GM04503 (cell line): ENCODE measurements at places on chromosomes 3 and 15.

GRCh38 chr15:91973481-91973880, 120.0 kb downstream of the SLCO3A1 start:
- no peak for DNase-seq

DNA sequence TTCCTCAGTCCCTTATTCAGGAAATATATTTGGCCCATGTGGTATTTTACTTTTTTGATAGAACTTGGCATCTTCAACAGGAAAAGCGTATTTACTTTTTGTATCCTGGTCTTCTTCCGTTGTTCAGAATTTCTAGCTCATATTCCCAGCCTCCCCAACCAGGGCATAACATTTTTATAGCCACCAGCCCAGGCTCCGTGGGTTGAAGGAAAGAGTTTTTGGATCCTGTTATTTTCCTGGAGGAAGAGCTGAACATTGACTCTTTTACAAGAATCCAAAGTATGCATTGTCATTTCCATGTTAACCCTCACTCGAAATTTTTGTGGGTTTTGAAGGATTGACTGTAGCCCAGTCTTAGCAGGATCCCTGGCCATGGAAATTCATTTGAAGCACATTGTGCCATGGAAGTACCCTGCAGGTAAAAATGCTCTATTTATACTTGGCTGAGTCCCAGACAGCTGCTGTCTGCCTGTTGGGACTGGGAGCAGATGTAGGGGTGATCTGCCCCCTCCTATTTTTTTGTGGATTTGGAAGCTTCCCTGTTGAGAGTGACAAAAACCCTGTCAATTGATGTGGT, 98.8 kb downstream of the AKAP13 start:
- DNase-seq, result peak; percentile 56

- DNase-seq, result no peak
These were observed 157.5 kb downstream of the GABRB3 start for GRCh38 chr15:26615188-26615926.

GRCh38 chr3:64291345-64291744, 66.1 kb upstream of the PRICKLE2 start:
- DNase-seq, result peak; percentile 80

GRCh38 chr15:31080591-31081014, 20.9 kb downstream of the TRPM1 start:
- no peak for DNase-seq

- no peak for DNase-seq
These were observed 506 bp downstream of the RAD51 start for GRCh38 chr15:40695469-40695890.

GRCh38 chr3:104353951-104354350, 1012.8 kb upstream of the ALCAM start:
- no peak for DNase-seq

DNA sequence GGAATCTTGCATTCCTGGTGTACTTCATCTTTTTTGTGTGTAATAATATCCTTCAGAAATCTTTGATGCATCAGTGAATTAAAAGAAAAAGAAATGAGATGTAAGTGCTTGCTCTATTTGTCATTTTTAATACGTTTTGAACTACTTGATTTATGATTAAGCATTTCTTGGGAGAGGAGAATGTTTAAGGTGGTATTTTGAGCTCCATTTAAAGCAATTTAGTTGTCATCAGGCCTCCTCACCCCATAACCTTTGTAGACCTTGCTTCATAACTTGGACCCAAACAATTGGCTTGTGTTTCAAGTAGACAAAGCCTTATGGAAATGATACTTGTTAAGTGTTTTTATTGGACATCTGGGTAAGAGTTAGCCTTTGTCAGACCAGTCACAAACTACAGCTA, 87.1 kb upstream of the VEPH1 start:
- no peak for DNase-seq

DNA sequence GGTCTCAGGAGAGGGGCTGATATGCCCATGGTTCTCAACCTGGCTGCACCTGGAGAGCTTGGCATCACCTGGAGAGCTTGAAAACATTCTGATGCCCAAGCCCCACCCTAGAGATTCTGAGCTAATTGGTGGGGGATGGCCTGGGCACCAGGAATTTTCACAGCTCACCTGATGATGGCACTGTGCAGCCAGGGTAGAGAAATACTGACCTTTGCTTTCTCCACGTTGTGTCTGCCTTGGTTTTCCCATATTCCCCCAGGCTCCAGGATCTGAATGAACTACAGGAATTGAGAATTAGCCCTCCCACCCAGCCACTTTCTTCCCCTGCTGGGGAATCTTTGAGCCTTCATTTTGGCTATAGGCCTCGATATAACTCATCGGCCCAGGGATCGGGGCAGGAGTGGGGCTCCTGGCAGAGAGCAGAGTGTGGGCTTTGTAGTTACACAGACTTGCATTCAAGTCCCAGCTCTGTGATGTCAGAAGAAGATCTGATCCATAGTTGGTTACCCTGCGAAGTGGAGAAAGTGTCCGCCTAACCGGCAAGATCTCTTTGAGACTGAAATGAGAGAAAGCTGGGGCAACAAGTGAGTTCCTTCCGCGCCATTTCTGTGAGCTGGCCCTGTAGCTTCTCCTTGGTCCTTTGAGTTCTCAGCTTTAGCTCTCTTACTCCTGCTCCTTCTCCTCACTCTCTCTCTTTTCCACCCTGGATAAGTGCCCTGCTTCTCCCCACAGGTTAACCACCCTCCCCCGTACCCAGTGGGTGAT, 33.1 kb upstream of the UBE2Q2 start:
- DNase-seq, result no peak

GRCh38 chr15:39598186-39598850, 17.4 kb downstream of the THBS1 start:
- DNase-seq, result peak; percentile 65

GRCh38 chr15:57686657-57687056, 19.9 kb upstream of the POLR2M start:
- no peak for DNase-seq

DNA sequence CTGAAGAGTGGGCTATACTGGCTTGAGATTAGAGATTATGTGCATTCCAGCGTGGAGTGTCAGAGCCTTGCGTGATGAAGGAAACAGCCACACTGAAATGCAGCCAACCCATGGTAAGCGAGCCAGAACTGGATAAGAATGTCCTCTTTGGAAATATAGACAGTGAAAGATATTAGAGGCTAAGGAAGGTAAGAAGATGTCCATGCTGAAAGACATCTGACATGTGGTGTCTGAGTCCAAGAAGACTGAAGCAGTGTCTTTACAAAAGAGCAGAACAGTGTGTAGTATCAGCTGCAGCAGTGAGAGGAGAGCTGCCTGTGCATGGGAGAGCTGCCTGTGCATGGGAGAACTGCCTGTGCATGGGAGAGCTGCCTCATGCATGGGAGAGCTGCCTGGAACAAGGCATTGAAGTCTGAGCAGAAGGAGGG, 672.2 kb downstream of the DIPK2A start:
- no peak for DNase-seq
